Kidney epithelial cell (primary cell): ENCODE measurements at places on chromosomes 16 and 17. TPM values are rescaled to one million over a fixed set of nuclear protein-coding genes. Genes with fewer than 3 reads are reported as not detected.

GRCh38 chr16:19138601-19139000 is 24.8 kb downstream of the ITPRIPL2 start:
- no peak for DNase-seq

DNA sequence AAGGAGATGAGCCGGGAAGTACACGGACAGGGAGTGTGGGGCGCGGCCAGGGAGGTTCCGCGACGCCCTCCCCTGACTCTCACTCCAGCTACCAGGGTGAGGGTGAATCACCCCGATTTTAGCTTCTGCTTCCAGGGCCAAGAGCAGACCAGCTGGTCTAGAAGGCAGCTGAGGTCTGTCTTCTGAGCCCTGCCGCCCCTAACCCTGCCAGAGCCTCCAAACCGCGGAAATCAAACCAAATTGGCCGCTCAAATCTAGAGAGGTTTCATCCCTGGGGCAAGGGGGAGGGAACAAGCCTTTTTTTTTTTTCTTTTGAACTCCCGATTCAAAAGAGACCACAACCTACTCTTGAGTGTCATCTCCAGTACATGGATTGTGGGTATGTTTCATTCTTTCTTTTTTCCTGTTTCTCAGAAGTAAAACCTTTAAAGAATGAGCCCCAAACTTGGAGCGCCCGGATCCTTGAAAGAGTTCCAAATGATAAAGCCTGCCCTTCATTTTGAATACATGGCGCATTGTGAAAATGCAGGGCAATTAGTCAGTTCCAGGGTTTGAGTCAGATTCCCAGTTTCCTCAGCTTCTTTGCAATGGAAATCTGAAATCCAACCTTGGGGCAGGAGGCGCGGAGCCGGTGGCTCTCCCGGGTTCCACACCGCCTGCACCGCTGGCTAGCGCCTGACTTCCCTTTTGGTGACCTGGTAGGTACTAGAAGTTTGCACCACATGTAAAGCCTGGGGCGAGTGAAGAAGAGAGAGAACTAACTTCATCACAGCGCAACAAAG is 16.5 kb upstream of the ZFHX3 start:
- DNase-seq: no peak

DNA sequence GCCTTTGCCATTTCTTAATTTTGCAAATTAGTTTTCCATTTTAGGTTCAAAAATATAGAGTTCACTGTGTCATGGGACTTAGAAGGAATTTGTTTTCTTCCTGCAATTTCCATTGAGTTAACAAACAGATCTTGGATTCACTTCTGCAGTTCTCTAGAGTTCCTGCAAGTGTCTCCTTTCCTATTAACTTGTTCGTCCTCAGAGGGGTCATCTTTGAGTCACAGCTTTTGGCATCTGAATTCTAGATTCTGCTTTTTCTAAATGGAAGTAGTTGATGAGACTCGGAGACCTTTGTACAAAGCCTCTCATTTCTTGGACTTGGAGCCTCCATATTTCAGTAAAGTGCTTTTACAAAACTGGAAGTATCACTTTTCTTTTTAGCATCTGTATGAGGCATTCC is 323.3 kb downstream of the BCAS3 start:
- DNase-seq: no peak

DNA sequence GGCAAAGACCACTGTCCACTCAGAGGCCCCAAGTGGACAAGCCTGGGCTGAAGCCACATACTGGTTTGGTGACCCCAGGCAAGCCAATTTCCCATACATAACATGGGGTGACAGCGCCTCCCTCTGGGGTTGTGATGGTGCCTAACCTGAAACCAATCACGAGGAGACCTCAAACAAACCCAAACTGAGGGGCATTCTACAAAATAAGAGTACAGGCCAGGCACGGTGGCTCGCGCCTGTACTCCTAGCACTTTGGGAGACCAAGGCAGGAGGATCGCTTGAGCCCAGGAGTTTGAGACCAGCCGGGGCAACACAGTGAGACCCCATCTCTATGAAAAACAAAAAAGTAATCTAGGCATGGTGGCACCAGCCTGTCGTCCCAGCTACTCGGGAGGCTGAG is 3.6 kb downstream of the P2RX5 start:
- DNase-seq: no peak

HOXB6 gene
- 29.8 and 30.7 TPM in 2 replicates for total RNA-seq

DNA sequence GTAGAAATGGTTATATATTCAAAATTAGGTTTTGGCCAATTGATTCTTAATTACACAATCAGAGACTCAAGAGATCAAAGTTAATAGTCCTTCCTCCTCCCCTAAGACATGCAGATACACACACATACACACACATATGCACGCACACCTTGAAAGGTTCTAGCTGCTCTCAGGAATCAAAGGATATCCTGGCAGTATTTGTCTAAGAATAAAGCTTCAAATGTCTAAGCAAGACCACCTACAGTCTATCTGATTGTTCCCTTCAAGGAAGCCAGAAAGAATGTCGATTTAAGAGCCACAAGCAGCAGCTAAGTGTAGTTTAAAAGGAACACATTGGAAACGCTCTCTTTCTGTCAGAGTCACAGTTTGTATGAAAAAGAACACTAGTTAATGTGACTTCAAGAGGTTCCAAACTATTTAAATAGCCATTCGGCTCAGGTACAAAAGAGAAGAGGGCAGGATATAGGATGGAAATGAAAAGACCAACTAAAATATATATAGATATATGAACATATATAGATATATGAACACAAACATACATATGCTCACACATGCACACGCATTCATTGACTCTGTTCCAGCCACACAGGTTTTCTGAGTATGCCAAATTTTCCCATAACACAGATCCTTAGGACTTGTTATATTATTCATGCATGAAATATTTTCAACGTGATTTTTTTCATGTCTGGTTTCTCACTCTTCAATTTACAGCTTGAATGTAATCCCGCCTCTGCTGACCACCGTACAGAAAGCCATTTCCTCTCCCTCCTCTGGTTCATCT is 79.0 kb downstream of the CDH8 start:
- DNase-seq: no peak

ANKFN1 gene
- not detected in 2 replicates for total RNA-seq

GRCh38 chr16:85469929-85470590 is 143.1 kb upstream of the GSE1 start:
- no peak for DNase-seq

UNC13D gene
- total RNA-seq: 14.0 and 17.9 TPM in 2 replicates

- no peak for DNase-seq
Measured at GRCh38 chr17:78166416-78166815, 2.0 kb upstream of the SYNGR2 start.

DNA sequence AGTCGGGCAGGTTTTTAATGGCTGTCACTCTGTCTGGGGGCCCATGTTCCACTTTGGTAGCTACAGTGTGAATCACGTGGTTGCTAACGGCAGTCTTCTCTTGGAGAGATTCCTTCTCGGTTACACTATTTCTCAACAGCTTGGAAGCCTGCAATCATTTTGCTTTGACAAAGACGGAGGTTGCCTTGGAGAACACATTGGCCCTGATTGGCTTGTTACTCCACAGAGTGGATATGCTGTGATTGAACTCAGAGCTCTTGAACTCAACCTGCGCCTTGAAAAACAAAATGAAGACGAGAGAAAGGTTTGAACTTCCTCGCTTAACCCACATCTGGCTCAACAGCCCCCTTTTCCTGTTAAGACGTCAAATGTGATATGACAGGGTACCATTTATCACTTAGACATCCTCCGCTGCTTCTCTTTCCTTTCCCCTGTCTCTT is 218.9 kb downstream of the MAF start:
- DNase-seq: no peak

DNA sequence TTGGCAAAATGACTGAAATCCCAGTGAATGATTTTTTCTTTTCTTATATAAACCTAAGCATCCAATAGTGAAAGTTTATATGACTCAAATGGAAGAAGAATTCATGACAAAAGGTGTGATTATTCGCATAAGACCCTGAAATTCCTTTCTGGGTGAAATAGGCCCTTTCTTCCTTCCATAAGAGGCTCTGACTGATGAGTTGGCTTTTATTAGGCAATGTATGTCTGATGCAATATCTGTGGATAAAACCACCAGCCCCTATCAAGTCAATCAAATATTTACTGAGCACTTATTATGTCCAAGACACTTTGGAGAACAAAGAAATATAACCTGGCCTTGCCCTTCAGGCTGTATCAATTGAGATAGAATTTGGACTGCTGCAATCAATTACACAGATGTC is 316.6 kb downstream of the CDH13 start:
- DNase-seq: no peak

- no peak for DNase-seq
Measured at GRCh38 chr17:77927777-77928518, 30.6 kb upstream of the TNRC6C start.

GRCh38 chr16:87613961-87614360 is 11.7 kb downstream of the JPH3 start:
- no peak for DNase-seq

KIF19 gene
- not detected in 2 replicates for total RNA-seq

TBC1D3G gene
- not detected in 2 replicates for total RNA-seq

- DNase-seq: no peak
Measured at GRCh38 chr16:58628845-58629732, 537 bp downstream of the CNOT1 start.

TAX1BP3 gene
- 398 and 497 TPM in 2 replicates for total RNA-seq

DNA sequence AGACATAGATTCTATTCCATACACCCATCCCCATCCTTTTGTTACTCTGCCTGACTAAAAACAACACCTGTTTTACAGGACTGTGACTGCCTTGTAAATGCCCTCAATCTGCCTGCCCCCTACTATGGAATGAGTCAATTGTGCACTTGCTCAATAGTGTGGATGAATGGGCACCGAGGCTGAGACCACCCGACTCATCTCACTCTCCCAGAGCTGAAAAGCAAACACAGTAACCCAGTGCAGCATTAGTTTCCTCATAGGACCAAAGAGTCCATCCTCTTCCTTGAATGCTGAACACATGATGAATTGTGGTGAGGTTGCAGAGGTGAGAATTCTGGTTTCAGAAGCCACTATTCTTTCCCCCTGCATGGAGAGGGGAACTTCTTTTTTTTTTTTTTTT is 233.7 kb downstream of the ZFHX3 start:
- DNase-seq: peak; percentile 38

GRCh38 chr16:73083271-73083670 is 35.3 kb upstream of the ZFHX3 start:
- peak; percentile 52 for DNase-seq

CDRT15L2 gene
- total RNA-seq: not detected in 2 replicates

DNA sequence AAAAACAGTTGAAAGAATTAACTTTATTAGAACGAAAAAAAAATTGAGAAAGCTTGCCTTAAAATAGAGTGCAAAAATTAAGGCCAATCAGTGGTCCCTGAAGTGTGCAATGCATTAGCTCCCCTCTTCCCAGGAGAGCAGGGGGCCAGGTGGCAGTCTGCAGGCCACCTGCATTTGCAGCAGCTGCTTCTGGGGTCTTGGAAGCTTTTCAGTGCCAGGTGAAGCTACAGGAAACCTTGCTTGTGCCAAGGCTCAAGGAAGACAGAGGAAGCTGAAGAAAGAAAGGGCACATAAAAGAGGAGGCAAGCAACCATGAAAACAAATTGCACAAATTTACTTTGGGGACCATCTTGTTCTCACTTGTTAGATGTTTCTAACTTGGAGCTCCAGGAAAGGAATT is 50.5 kb upstream of the MTMR4 start:
- no peak for DNase-seq

KRTAP3-1 gene
- not detected in 2 replicates for total RNA-seq

HSD17B2 gene
- total RNA-seq: 0.82 TPM in 1 of 2 replicates, not detected in the other

DNA sequence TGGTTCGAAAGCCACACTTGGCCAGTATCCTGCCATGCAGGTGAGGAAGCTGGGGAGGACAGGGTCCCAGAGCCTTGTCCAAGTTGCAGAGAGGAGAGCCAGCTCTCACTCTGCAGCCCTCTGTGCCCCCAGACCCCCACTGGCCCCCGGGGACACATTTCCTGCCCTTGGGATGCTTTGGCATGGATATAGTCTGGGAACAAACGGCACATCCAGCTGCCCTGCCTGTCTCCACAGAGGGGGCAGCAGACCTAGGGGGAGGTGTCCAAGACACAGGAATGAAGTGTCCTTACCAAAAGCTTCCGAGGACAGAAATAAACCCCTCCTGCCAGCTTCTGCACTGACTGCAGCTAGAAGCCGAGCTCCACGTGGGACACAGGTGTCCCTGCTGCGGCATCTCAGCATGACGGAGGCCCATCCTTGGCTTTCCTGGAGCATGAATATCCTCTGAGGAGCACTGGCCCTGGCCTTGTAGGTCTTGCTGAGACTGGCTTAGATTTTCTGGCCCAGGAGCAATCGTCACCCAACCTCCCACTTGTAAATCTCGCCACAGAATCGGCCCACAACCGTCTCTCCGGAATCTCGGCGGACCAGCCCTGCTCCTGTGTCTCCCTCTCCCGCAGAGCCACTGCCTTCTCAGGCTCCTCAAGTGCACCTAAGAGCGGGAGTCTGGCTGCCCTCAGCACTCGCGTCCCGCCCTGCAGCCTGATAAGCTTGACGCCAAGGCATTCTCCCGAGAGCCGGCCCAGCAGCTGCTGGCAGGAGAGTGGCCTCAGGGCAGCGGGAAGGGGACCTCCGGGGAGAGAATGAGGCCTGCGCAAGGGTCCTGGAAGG is 1.1 kb upstream of the CAPN15 start:
- DNase-seq: no peak

RTN4RL1 gene
- total RNA-seq: 0.14 TPM in 1 of 2 replicates, not detected in the other

GRCh38 chr16:89319886-89320781 is 102.6 kb downstream of the ZNF778 start:
- DNase-seq: peak; percentile 69

DNA sequence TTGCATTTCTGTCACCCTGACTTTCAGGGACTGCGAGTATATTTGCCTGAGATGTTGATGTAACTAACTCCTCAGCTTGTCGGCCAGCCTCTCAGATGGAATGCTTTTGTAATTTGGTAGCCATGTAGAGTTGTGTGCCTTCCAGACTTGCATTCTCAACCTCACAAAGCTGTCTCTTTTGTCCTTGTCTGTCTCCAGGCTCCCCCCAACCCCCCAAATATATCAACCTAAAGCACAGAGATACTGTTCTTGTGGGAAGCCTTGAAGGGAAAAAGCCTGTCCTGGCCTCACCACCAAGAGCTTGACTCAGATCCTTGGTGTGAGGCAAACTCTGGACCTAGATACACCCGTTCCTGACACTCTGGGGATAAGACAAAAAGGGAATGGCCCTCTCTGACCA is 18.4 kb downstream of the SAP30BP start:
- DNase-seq: no peak

ACSM3 gene
- 5.9 and 14.4 TPM in 2 replicates for total RNA-seq

- DNase-seq: no peak
Measured at GRCh38 chr16:57643910-57644309, 15.5 kb downstream of the ADGRG1 start.

CRYBA1 gene
- total RNA-seq: not detected in 2 replicates

DNA sequence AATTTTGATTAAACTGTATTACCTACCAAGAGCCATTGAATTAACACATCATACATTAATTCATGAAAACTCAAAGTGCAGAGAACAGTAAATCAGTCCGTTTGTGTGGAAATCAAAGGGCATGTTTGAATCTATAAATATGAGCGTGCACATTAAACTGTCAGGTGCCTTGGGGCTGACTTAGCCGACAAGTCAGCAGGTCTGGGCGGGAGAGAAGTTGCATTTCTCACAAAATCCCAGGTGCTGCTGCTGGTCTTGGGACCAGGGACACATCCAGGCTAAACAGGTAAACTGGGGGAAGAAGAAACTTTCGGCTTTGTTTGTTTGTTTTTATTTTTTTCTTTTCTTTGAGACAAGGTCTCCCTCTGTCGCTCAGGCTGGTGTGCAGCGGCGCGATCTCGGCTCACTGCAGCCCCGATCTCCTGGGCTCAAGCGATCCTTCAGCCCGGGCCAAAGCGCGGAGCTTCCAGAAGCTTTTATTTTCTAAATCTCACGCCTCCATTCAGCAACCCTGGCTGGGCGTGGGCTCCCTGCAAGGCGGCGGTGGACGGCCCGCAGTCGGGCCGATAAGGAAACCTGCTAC is 213.9 kb downstream of the MRTFB start:
- no peak for DNase-seq
